Bladder microvascular endothelial cell (primary cell): ENCODE measurements at places on chromosomes 12 and 14. TPM values are rescaled to one million over a fixed set of nuclear protein-coding genes. Genes with fewer than 3 reads are reported as not detected.

CIROP gene
- not detected in 2 replicates for total RNA-seq

MSRB3 gene
- 27.2 and 54.8 TPM in 2 replicates for total RNA-seq

CHST11 gene
- total RNA-seq = 6.0 and 7.7 TPM in 2 replicates

NOC4L gene
- 8.4 and 14.7 TPM in 2 replicates for total RNA-seq

ST8SIA1 gene
- 0.06 TPM in 1 of 2 replicates, not detected in the other for total RNA-seq

TAMALIN gene
- 32.1 and 46.0 TPM in 2 replicates for total RNA-seq

ZCRB1 gene
- total RNA-seq = 15.1 and 17.2 TPM in 2 replicates

NRL gene
- 0.82 and 0.97 TPM in 2 replicates for total RNA-seq

ALX1 gene
- 0.16 and 0.76 TPM in 2 replicates for total RNA-seq

DPY19L2 gene
- total RNA-seq = 0.16 and 3.2 TPM in 2 replicates

APOF gene
- total RNA-seq = not detected in 2 replicates

CCDC196 gene
- total RNA-seq = not detected in 2 replicates

BDKRB1 gene
- total RNA-seq = not detected in 2 replicates

RERGL gene
- total RNA-seq = not detected in 2 replicates

COQ5 gene
- total RNA-seq = 23.3 and 28.9 TPM in 2 replicates

KICS2 gene
- 3.7 and 4.2 TPM in 2 replicates for total RNA-seq

CLEC2B gene
- 64.6 and 79.8 TPM in 2 replicates for total RNA-seq

SMCO2 gene
- total RNA-seq = 0.32 and 0.57 TPM in 2 replicates

FLRT2 gene
- total RNA-seq = 10.4 and 531 TPM in 2 replicates

TROAP gene
- total RNA-seq = 5.3 and 12.5 TPM in 2 replicates

TTC8 gene
- 6.8 and 11.3 TPM in 2 replicates for total RNA-seq

KLRK1 gene
- not detected in 2 replicates for total RNA-seq

OAS3 gene
- 15.1 and 18.8 TPM in 2 replicates for total RNA-seq

LRFN5 gene
- under 0.01 and 0.13 TPM in 2 replicates for total RNA-seq

EAPP gene
- 34.8 and 48.6 TPM in 2 replicates for total RNA-seq

GLT8D2 gene
- 0.32 and 1.4 TPM in 2 replicates for total RNA-seq

RBP5 gene
- total RNA-seq = 0.32 and 0.38 TPM in 2 replicates

SERPINA1 gene
- total RNA-seq = not detected in 2 replicates

SLC6A12 gene
- total RNA-seq = 0.06 and 0.16 TPM in 2 replicates

FAIM2 gene
- not detected in 2 replicates for total RNA-seq

BIN2 gene
- not detected in 2 replicates for total RNA-seq

CLEC9A gene
- not detected in 2 replicates for total RNA-seq

LPAR5 gene
- not detected in 2 replicates for total RNA-seq

ADAMTS20 gene
- not detected in 2 replicates for total RNA-seq
